ENCODE measurements at places on chromosomes 6 and 20.
A peak's percentile ranks its signal among the peaks of the same experiment; 100 is the strongest.

DNA sequence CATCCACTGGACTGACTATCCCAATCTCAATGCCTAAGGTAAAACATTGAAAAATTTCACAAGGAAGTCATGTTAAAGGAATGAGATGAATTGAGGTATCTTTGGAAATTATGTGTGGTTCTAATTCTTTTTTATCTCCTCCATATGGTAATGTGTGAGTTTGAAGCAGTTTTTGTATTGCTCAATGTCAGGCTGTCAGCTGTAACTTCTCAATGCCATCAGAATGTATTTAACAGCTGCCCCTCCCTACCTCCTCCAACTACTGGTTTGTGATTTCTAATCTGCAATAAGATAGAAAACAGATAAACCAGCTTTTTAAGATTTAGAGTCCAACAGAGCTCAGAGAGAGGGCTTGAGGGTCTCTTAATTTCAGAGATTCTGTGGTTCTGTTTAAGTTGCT is 1005.8 kb upstream of the ADGRB3 start:
- no peak for DNase-seq

DNA sequence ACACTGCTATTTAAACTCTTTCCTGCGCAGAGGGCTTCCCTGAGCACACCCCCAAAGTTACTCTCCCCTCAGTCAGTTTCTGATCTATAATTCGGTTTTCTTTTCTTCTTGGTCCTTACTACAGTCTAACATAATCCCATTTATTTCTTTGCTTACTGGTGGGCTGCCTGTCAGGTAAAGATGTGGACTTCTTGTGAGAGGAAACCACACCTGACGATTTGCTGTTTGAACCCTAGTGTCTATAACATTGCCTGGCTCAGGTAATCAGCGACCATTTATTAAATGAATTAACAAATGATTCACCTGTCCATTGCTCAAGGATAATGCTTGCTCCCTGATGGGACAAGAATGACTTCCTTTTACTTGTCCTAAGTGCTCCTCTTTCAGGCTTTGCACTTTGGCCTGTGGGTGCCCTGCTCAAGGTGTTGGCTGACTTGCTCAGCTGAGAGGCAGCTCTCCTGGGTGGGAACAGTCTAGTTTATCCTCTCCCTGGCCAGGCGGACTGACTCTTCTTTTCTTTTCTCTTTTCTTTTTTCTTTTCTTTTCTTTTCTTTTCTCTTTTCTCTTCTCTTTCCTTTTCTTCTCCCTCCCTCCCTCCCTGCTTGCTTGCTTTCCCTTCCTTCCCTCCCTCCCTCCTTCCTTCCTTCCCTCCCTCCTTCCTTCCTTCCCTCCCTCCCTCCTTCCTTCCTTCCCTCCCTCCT is 233.1 kb downstream of the BCAS1 start:
- DNase-seq, result no peak

DNA sequence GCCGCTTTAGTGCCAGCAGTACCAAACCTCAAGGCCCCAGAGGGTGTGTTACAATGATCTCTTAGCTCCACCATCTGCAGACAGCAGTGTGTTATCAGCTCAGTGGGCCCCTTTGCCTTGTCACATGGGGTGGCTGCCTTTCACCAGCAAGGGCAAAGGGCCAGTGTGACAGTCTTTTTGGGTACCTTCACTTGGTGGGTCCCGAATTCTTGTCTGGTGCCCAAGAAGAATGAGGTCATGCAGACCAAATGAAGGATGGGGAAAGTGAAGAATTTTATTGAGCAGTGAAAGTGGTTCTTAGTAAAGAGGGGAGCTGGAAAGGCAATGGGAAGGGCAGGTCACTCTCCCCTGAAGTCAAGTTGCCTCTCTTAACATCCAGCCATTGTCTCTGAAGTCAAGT is 2.9 kb upstream of the SMIM28 start:
- DNase-seq, result no peak

DNA sequence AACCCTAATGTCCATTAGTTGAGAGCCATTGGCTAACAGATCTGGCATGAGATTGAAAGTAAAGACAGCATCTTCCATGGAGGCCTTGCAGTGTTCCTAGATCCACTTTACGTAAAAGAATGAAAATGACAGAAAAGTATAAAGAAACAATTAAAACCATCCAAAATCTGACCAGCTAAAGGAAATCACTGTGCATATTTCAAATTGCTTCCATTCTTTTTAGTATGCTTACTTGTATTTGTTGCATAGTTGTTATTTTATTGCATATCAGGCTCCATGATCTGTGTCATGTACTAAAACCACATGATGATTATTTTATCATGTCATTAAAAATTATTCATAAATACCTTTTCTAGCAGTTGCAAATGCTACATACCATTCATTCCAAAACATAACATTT is 67.9 kb downstream of the GCLC start:
- DNase-seq, result peak; percentile 67

DNA sequence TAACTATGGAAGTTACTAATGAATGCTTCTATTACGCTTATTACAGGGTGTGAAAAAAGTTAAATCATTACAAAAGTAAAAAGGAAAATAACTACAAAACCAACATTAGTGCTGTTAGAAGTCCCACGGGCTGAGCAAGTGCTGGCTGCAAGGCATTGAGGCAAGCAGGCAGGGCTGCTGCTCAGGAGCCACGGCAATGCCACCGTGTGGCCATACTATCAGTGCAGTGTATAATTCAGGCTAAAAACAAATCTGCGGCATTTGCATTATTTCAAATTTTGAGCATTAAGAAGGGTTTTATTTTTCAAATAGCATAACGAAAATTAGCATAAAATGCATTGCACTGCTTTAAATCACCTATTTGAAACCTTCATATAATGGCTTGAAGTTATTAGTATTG is 17.1 kb downstream of the IFNGR1 start:
- no peak for DNase-seq

GRCh38 chr20:22810626-22811569 is 224.2 kb upstream of the SSTR4 start:
- no peak for DNase-seq

GRCh38 chr6:11368760-11369159 is 136.3 kb upstream of the NEDD9 start:
- no peak for DNase-seq

- DNase-seq, result peak; percentile 61
These were observed 2.9 kb downstream of the C6orf141 start for GRCh38 chr6:49553384-49553783.

Data from EL (cell line).